ENCODE measurements at places on chromosomes 3 and 15.
A peak's percentile ranks its signal among the peaks of the same experiment; 100 is the strongest.

GRCh38 chr3:129827765-129828164 is 65.7 kb downstream of the TMCC1 start:
- no peak for DNase-seq

- peak; percentile 56 for DNase-seq
Measured at GRCh38 chr3:183178833-183179549, 16.5 kb upstream of the LAMP3 start.

- no peak for DNase-seq
Measured at GRCh38 chr15:41056810-41057209, 59.3 kb downstream of the INO80 start.

DNA sequence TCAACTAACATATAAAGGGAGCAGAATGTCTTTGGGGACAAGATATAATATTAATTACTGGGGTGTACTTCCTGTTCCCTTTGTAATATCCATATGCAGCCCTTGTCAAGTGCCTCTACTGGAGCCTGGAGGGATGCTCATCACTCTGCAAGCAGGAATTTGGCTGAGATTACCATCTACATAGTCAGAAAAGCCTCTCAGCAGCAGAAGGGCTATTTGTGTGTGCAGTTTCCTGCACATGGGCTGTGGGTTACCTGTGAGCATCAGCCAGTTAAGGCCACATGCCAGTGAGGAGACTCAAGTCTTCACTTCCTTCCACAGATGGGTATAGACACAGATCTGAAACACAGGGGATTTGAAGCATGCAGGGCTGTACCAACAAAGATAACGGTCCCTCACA is 278.1 kb upstream of the PLSCR5 start:
- DNase-seq, result no peak

DNA sequence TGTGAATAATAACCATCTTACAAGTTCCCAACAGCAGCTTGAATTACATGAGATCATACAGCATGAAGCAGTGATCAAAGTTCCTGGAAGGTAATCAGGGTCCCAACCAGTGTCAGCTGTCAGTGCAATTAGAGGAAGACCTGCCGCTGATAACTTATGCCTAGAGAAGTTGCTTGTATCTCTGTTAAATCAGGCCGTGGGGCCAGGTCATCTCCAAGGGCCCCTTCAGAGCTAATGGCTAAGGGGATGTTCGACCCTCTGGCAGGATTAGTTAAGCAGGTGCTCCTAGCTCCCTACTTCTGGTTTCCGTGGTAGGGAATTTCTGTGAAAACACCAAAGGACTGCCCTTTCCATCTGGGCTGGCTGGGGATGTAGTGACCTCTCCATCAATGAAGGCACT is 251.0 kb downstream of the FAM43A start:
- DNase-seq, result peak; percentile 13

DNA sequence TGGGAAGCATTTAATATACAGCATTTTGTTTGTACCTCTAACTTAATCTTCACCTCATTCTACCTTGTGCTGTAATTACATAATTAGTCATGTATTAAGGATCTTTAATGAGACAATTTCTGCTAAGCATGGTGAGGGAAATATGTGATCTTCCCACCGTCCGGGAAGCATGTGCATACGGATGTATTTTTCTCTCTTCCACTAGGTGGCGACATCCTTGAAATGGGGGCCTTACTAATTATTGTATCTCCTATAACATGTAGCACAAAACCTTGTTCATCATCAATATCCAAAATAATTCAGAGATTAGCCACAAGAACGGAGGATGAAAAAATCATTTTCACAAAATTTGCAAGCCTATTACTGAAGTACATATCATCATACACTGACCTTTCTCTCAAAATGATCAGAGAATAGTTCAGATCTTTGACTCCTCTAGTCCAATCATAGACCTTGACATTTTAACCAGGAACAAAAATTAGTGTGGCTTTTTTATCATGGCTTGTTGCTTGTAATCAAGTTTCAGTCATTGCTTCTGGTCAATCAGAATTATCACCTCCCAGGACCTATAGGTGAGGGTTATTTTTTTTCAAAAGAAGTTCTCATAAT is 148.9 kb upstream of the GBE1 start:
- peak; percentile 18 for DNase-seq

DNA sequence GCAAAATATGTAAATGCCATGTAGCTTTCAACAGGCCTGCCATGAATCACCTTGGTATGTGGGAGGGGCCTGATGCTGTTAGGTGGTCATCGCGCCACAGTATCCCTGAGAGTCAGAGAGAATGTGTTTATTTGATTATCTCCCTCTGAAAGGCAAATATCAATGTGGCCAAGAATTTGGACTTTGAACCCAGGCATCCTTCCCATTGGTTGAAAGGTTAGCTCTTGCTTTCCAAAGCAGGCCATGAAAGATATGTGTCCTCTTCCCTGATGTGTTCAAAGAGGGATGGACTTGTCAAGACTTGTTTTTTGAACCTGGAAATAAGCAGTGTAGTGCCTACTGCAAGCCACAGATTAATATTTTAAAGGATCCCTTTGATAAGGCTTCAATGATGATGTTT is 36.7 kb downstream of the SRP14 start:
- DNase-seq, result peak; percentile 57

GRCh38 chr3:60226912-60227311 is 1024.3 kb downstream of the FHIT start:
- DNase-seq, result no peak

DNA sequence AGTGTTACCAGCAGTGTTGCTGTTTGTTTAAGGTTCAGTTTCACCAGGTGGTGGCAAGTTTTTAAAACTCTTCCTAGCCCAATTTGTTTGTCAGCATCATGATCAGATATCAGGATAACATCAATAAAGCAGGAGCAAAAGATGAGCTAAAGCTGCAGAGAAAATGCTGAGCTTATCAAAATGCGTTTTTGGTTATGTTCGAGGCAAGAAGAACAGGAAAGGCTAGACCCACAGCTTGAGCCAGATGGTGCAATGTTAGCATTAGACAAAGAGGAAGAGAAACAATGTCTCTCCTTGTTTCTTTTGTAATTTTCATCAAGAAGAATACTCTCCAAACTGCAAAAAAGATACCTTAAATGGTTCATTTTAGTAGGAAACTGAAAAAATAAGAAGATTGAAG is 66.2 kb downstream of the THRB start:
- DNase-seq, result no peak

DNA sequence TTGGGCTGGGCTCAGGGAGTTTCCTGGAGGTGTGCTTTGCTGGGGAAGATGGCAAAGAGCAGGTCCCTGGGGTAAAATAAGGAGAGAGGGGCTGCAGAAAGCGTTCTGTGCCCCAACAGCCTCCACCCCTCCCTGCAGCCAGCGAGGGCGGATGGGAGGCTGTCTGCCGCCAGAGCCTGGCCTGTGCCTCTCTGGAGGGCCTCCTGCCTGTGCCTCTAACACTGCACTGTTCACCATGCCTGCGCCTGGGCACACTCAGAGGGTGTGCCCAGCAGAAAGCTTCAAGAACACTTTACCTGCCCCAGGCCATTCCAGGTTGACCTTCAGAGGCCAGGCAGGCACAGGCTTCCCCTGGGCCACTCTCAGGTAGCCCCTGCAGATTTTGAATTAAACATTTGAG is 77.7 kb upstream of the KLF13 start:
- no peak for DNase-seq

DNA sequence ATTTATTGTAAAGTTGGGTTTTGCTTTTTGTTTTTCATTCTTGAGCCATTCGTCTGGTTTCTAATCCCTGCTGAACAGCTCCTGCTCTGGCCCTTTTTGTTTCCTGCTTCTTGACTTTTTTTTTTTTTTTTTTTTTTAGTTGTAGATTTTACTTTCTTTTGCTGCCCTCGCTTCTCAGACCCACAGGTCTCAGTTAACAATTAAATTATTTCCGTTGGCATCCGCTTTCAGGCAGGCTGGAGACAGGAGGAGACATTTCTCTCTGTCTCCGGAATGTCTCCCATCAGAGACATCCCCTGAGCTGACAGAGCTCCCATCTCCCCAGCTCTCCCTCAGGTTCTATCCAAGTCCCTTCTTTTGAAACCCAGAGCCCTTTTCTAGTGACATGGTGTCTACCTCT is 68.6 kb downstream of the SLC6A6 start:
- no peak for DNase-seq

DNA sequence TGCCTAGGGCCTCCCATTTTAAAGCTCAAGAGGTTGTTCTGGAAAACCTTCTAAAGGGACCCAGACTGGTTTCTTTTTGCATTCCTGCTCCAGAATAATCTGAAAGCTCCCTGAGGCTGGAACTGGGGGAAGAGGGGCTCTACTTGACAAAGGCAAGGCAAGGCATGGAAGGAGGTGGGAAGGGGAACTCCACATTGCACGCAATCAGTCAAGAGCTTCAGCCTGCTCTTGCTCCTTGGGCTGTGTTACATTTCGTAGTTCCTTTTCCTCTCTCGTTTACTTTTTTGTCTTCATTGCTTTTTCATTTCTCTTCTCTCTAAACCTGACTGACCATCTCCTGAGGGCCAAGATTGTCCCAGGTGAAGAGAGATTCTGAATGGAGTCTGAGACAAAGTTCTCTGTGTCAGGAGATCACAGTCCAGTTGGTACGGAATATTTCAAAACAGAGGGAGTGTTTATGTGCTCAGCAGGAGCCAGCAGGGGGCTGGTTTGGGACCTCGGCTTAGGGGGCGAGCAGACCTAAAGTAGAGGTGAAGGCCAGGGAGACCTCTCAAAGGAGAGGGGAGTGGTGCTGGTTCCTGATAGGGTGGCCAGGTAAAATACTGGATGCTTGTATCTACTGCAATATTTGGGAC is 6.0 kb upstream of the KCTD6 start:
- no peak for DNase-seq
